Psoas muscle (tissue), 8 donors: ENCODE measurements at places on chromosomes 11 and 22. TPM values are rescaled to one million over a fixed set of nuclear protein-coding genes. Genes with fewer than 3 reads are reported as not detected.

- H3K36me3 ChIP-seq: no peaks in the 10 kb centered on the region
- H3K27me3 ChIP-seq: no peaks in the 10 kb centered on the region
- peaks cover 68% of the 10 kb centered on the region for H3K4me1 ChIP-seq
- DNase-seq: no peak
Measured at GRCh38 chr22:38173641-38173906, 8.1 kb downstream of the PLA2G6 start.

GRCh38 chr22:44129619-44129976, 51.1 kb upstream of the PARVG start:
- DNase-seq: no peak
- H3K27me3 ChIP-seq: no peaks in the 10 kb centered on the region
- no peak overlapping the region for H3K27ac ChIP-seq
- H3K36me3 ChIP-seq: no peaks in the 10 kb centered on the region

DNA sequence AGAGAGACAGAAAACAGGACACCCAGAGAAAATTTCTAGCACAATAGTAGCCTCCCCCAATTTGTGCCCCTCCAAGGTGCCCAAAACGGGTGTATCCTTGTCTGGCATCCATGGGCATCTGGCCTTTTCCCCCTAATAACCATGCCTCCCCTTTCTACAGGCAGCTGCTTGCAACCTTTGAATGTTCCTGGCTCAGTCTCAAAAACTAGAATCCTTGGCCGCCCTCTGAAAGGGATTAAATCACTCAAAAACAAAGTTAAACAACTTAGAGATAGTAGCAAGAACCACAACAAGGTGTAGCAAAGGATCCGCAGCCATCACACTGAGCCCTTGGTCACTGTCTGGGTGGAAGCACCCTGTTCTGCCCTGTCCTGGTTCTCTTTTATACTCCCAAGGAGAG, 105.6 kb downstream of the MN1 start:
- H3K4me1 ChIP-seq: peaks cover 8% of the 10 kb centered on the region
- DNase-seq: no peak
- no peaks in the 10 kb centered on the region for H3K36me3 ChIP-seq
- no peaks in the 10 kb centered on the region for H3K27me3 ChIP-seq
- H3K27ac ChIP-seq: peak overlapping the region; percentile 28
- no peak overlapping the region for H3K4me3 ChIP-seq

The OR8J1 gene
- not detected for total RNA-seq

DNA sequence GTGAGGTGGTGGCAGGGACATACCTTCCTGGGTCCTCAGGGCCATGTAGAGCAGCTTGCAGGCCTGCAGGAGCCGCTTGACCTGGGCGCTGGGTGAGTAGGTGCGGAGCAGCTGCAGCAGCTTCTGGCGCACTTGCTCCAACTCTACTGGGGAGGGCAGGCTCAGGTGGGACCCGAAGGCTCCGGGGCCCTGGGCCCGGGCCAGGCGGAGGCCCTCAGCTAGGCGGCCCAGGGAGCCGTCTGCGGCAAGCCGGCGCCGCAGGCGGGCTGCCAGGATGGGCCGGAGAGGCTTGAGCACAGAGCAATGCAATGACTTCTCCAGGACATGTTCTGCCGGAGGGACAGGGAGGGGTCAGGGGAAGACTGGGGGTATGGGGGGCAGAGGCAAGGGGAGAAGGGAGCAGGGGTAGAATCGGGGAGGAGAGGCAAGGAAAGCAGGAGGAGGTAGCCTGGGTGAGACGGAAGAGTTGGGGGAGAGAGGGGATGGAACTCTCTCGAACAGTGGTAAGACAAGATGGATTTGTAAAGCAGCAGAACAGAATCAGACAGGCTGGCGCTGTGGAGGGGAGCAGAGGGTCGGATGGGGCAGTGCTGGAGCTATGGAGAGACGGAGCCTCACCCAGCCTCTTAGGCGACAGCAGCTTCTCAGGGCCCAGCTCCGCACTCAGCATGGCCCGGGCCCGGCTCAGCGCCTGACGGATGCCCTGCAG, 2.2 kb downstream of the RIN1 start:
- peaks cover 31% of the 10 kb centered on the region for H3K4me1 ChIP-seq
- H3K27me3 ChIP-seq: no peaks in the 10 kb centered on the region
- no peak overlapping the region for H3K4me3 ChIP-seq
- DNase-seq: peak; percentile 36

GRCh38 chr11:111336582-111337256, 38.4 kb downstream of the POU2AF3 start:
- no peak overlapping the region for H3K4me3 ChIP-seq
- H3K36me3 ChIP-seq: no peaks in the 10 kb centered on the region
- no peak overlapping the region for H3K27ac ChIP-seq
- no peak for DNase-seq

DNA sequence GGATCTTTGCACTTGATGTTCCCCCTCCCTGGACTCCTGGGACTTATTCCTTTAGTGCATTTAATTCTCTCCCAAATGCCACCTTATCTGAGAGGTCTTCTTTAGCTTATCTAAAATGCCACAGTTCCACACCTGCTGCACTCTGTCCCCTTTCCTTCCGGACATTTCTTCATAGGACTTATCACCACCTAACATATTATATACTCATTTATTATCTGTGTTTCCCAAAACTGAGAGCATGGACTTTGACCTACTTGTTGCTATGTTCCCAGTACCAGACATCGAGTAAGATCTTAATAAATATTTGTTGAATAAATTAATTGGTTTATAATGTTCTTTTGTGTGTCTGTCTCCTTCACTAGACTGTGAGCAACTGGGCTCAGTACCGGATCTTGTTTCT, 585.3 kb downstream of the INSC start:
- no peak overlapping the region for H3K4me3 ChIP-seq
- no peaks in the 10 kb centered on the region for H3K36me3 ChIP-seq
- no peak for DNase-seq
- H3K27ac ChIP-seq: no peak overlapping the region

- no peak overlapping the region for H3K27ac ChIP-seq
- DNase-seq: no peak
- H3K36me3 ChIP-seq: no peaks in the 10 kb centered on the region
- H3K4me3 ChIP-seq: no peak overlapping the region
- H3K27me3 ChIP-seq: no peaks in the 10 kb centered on the region
Measured at GRCh38 chr11:103637295-103637694, 399.1 kb upstream of the DDI1 start.

GRCh38 chr11:59783632-59784090, 26.9 kb downstream of the MRPL16 start:
- no peak overlapping the region for H3K27ac ChIP-seq
- H3K4me3 ChIP-seq: no peak overlapping the region
- H3K36me3 ChIP-seq: peaks cover 16% of the 10 kb centered on the region
- peaks cover 13% of the 10 kb centered on the region for H3K4me1 ChIP-seq

DNA sequence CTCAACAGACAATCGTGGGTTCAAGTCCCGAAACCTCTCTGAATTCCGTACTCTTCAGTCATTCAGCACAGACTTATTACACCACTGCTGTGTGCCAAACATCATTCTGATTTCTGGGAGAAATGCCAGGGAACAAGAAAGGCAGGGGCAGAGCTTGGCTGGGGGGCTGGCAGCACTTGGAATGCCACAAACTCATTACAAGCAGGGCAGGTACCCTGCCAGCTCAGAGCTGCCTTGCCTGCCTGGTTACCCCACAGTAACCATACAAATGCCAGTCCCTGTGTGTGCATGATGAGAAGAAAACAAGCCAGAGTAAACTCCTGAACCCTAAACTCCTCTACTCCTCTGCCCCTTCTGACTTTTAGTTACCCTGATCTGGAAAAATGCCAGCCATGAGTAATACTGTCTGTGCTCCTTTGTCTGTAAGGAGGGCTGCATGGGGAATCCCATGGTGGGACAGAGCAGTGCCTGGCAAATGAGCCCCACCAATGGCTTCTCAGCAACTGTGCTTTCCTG, 6.9 kb upstream of the RAD9A start:
- H3K27ac ChIP-seq: no peak overlapping the region
- no peak for DNase-seq
- H3K4me1 ChIP-seq: no peaks in the 10 kb centered on the region
- no peaks in the 10 kb centered on the region for H3K27me3 ChIP-seq

The CCDC34 gene
- 2.9 TPM for total RNA-seq

- no peaks in the 10 kb centered on the region for H3K4me1 ChIP-seq
- no peak for DNase-seq
- H3K27me3 ChIP-seq: peaks cover 3% of the 10 kb centered on the region
- no peak overlapping the region for H3K4me3 ChIP-seq
- no peak overlapping the region for H3K27ac ChIP-seq
Measured at GRCh38 chr22:48483764-48484528, 1343.7 kb downstream of the BRD1 start.

GRCh38 chr11:19366992-19367709, 126.4 kb upstream of the E2F8 start:
- no peak overlapping the region for H3K4me3 ChIP-seq
- no peak overlapping the region for H3K27ac ChIP-seq
- H3K27me3 ChIP-seq: no peaks in the 10 kb centered on the region
- peaks cover 5% of the 10 kb centered on the region for H3K4me1 ChIP-seq
- no peak for DNase-seq

GRCh38 chr11:2471048-2471803, 26.4 kb downstream of the KCNQ1 start:
- no peak overlapping the region for H3K27ac ChIP-seq
- no peaks in the 10 kb centered on the region for H3K27me3 ChIP-seq
- DNase-seq: no peak
- no peaks in the 10 kb centered on the region for H3K4me1 ChIP-seq
- no peaks in the 10 kb centered on the region for H3K36me3 ChIP-seq

The MYO18B gene
- 304 TPM for total RNA-seq

- no peak within 1 kb of the TSS for H3K4me3 ChIP-seq
- H3K27me3 ChIP-seq: no peaks in the 10 kb centered on the region
- no peak for DNase-seq
- no peak within 1 kb of the TSS for H3K27ac ChIP-seq
- H3K36me3 ChIP-seq: no peaks in the 10 kb centered on the region
- H3K4me1 ChIP-seq: peaks cover 8% of the 10 kb centered on the region
Measured at GRCh38 chr22:32042924-32043323, at the start of gene SLC5A1. Gene SLC5A1 (plus strand): TSS chr22:32043261. CDS start chr22:32043282, 21 bp downstream.

DNA sequence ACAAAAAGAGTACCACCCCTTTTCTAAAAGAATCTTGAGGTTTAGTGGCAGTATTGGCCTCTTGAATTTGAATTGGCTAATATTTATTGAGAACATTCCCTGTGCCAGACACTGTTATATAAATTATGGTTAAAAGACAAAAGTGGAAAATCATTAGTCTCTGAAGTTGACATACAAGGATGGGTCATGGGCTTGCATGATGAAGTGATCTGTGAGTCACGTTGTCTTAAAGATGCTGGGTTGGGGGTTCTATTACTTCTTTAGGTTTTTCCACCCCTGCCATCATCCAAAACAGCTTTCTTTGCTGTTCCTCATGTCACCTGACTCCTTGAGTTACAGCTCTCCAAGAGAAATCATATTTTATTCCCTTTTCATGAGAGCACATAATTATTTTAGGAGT, 85.0 kb downstream of the CD44 start:
- H3K36me3 ChIP-seq: peaks cover 3% of the 10 kb centered on the region
- no peaks in the 10 kb centered on the region for H3K27me3 ChIP-seq
- DNase-seq: no peak

DNA sequence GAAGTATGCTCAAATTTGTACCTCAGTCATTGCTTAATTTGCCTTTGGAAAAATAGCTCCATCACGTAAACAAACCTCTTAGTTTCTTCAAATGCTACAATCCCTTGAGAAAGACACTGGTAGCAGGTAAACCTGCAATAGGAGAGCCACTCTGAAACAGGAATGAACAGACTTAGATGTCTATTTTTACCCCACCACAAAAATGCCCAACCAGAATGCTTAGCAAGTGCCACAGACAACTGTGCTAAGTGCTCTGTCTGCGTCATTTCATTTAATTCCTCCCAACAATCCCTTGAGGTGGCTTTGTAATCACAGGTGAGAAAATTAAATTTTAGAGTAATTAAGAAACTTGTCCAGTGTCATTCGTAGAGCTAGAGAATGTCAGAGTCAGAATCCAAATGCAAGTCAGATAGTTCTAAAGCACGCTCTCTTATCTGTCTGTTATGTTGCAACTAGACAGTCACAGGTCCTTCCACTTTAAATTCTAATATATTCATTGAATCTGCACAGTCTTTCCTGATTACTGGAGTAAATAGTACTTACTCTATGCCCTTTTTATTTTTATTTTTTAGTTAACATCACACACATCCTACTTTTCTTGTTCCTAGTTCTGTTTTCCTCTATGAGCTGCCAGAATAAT, 89.0 kb upstream of the GRIA4 start:
- no peak overlapping the region for H3K4me3 ChIP-seq
- DNase-seq: no peak
- H3K27ac ChIP-seq: no peak overlapping the region
- no peaks in the 10 kb centered on the region for H3K27me3 ChIP-seq
- H3K36me3 ChIP-seq: no peaks in the 10 kb centered on the region

DNA sequence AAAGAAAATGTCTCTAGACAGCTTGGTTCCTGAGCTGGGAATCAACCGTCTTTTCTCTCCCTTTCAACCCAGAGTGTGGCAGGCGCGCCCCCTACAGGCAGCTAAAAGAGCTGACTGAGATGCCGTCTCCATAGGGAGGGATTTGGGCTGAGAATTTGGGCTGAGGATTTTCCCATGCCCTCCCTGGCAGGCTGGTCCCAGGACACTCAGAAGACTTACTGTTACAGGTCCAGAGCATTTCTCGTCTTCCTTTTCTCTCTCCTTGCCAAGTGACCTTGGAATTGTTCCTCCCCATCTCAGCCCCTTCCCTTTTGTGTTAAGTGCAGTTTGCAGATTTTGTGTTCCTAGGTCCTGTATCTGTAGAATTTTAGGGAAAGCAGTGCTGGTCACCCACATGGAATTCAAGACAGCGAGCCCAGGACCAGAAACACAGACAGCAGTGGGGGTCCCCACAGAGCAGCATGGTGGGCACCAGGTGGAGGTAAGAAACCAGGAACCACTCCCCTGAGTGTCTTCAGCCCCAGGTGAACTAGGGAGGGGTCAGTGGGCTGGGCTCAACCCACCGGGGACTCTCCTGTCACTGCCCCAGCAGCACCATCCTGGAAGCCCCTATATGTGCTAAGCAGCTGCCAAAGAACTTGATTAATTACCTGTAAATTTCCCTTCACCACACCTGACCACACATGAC, 9.9 kb upstream of the IGLL5 start:
- peak; percentile 69 for DNase-seq
- H3K36me3 ChIP-seq: no peaks in the 10 kb centered on the region
- peaks cover 11% of the 10 kb centered on the region for H3K27me3 ChIP-seq
- no peak overlapping the region for H3K27ac ChIP-seq

The SCGB1D2 gene
- not detected for total RNA-seq

The CCDC116 gene
- 0.24 TPM for total RNA-seq

DNA sequence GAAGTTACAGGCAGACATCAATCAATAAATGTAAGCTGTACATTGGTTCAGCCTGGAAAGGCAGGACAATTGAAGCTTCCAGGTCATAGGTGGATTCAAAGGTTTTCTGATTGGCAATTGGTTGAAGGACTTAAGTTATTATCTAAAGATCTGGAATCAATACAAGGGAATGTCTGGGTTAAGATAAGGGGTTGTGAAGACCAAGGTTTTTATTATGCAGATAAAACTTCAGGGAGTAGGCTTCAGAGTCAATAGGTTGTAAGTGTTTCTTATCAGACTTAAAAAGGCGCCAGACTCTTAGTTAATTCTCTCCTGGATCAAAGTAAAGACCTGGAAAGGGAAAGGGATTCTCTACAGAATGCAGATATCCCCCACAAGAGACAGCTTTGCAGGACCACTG, 935.4 kb downstream of the TBC1D22A start:
- H3K4me3 ChIP-seq: no peak overlapping the region
- DNase-seq: no peak
- H3K4me1 ChIP-seq: no peaks in the 10 kb centered on the region
- no peaks in the 10 kb centered on the region for H3K27me3 ChIP-seq
- H3K36me3 ChIP-seq: no peaks in the 10 kb centered on the region
